Psoas muscle (tissue), 8 donors: ENCODE measurements at places on chromosomes 13 and 19.
A peak's percentile ranks its signal among the peaks of the same experiment; 100 is the strongest.

GRCh38 chr13:45621950-45622349, 6.4 kb upstream of the ERICH6B start:
- no peak for DNase-seq

GRCh38 chr19:11261431-11261970, 823 bp downstream of the DOCK6 start:
- no peak for DNase-seq

GRCh38 chr13:99062593-99062992, 84.7 kb upstream of the DOCK9 start:
- DNase-seq = no peak

DNA sequence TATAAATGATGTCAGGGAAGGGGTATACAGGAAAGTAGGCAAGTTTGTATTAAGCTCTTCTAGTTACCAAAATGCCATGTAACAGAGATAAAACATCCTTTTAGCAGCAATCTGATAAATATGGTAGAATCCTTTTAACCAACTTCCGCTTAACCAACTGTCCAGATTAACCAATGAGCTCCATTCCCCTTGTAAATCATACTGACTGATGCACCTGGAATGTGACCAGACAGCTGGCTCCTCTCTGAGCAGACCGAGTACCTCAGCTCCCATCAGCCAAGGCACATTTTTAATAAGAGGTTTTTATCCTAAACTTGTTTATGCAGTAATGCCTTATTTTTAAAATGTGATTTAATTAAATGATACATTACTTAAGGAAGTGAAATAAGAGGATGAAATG, 66.4 kb downstream of the KLF12 start:
- no peak for DNase-seq

- no peak for DNase-seq
Measured at GRCh38 chr13:21434588-21434987, 24.5 kb downstream of the ZDHHC20 start.

DNA sequence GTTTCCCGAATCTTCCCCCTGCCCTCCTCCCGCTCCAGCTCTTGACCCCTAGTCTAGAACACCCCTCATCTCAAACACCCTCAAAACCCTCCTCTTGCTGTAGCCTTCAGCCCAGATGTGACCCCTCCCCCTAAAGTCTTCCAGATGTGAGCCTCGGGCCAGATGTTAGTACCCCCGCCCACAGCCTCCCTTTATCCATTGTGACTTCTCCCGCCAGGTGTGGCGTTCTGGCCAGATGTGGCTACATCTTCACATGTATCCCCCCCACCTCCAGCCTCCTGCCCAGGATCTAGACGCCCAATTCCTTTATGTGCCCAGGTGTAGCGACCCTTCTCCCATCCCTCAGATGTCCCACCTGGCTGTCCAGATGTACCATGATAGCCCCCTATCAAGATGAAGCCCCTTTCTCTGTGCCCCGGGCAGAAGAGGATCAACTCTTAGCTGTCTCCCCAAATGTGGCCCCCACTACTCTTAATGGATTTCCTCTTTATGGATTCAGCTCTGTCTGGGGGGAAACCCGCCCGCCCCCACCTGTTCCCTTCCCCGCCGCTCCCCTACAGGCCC, 517 bp upstream of the LTBP4 start:
- no peak for DNase-seq

- DNase-seq = no peak
Measured at GRCh38 chr19:51034704-51035103, at the start of gene KLK12. Gene KLK12 (minus strand): TSS chr19:51035002. CDS start chr19:51034621, 381 bp downstream.

- peak; percentile 66 for DNase-seq
Measured at GRCh38 chr19:11361037-11361770, 6.0 kb downstream of the PLPPR2 start.

DNA sequence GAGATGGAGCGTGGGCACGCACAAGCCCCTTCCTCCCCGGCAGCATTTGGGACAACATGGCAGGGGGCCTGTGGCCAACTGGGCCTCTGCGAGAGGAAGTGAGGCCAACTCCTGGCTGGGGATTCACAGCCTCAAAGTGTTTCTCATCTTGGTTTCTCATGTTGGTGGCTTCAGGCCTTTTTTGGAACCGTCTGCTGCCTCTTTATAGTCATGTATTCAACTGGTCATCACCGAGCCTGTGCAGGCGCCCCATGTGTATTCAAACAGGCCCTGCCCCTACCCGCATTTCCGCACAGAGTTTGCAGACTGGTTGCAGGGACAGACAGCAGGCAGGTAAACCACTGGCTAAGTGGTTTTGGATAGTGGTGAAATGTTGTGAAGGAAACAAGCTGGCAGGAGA, 17.3 kb upstream of the RELB start:
- DNase-seq = no peak

GRCh38 chr13:90414691-90415596, 932.5 kb upstream of the MIR17HG start:
- no peak for DNase-seq

GRCh38 chr13:26497968-26498511, 59.4 kb upstream of the WASF3 start:
- no peak for DNase-seq

DNA sequence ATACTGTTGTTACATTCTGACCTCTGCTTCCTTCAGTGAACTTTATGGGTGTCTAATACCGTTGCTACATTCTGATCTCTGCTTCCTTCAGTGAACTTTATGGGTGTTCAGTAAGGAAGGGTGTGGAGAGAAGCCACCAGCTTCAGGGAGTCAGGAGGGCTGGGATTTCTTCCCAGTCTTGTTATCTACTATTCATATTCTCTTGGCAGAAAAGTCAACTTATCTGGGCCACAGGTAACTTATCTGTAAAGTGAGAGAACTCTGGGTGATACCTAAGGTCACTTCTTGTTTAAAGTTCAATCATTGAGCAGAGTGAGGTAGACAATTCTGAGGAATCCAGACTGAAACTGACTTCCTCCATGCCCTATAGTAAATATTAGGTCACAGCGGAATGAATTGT, 71.2 kb upstream of the STK24 start:
- DNase-seq = no peak

DNA sequence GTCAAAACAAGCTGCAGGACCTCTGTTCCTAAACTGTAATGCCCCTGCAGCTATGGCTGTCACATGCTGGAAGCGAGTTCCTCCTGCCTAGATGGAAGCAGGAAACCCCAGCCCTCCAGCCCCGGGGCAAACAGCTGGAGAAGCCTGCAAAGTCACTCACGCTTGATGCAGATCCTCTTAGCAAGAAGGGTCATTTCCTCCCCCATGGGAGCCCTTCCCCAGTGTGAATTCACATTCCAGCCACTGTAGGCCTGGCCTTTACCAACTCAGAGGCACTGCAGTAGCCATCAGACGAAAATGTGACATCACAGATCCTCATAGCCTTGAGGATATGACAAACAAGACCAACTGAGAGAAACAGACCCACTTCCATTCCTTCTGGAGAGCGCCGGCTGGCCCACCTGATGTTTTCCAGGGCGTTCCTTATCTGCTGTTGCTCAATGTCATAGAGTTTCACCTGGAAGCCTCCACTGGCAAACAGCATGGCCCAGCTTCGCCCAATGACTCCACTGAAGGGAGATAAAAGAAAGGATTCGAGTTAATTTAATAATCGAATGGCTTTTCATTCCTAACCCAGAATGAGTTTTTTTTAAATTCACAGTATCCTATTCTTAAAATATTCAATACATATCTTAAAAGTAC, 13.5 kb downstream of the CRYL1 start:
- DNase-seq = no peak

DNA sequence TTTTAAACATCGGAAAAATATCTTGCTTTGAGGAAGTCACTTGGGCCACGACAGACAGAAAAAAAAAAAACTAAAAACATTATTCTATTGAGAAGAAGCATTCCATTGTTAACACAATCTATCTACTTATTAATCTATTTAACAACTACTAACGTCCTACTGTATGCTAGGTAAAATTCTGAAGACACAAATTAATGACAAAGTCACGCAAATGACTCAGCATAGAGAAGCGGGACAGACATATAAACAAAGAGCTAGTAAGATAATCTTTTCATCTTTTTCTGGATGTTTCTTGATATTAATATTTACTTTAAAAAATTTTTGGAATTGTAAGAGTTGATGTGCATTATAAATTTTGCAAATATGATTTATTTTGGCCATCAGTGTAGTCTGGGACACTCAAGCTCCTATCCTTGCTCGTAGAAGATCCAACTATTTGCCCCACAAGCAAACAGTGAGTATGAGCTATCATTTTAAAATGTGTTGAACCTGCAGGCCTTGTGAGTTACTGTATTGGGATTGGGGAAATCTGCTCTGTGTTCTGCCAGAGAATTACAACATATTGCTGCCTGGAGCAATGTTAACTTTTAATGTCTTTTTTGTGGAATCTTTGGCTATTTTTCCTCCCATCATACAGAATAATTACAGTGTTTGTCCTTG, 109.1 kb downstream of the PCDH9 start:
- DNase-seq = no peak

DNA sequence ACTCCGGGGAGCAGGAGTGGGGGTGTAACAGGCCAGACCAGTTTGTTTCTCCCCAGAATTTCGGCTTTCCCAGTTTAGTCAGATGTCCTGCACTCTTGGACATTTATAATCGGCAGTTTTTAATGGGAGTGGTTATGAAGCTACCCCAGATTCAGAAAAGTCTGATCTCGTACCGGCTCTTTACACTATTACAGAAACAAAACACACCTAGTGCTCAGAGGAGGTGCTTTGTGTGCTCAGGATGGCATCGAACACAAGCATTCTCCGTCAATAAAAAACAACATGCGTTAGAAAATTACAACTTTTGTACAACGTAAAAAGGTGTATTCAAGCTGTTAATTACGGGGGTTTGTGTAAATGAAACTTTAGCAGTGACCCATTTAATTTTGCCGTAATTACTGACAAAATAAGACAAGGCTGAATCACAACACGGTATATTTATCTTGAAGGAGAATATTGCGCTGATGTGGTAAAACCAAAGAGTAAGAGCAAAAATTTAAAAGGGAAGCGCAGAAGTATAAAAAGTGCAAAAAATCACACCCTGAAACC, 6.6 kb upstream of the SOX1 start:
- no peak for DNase-seq

DNA sequence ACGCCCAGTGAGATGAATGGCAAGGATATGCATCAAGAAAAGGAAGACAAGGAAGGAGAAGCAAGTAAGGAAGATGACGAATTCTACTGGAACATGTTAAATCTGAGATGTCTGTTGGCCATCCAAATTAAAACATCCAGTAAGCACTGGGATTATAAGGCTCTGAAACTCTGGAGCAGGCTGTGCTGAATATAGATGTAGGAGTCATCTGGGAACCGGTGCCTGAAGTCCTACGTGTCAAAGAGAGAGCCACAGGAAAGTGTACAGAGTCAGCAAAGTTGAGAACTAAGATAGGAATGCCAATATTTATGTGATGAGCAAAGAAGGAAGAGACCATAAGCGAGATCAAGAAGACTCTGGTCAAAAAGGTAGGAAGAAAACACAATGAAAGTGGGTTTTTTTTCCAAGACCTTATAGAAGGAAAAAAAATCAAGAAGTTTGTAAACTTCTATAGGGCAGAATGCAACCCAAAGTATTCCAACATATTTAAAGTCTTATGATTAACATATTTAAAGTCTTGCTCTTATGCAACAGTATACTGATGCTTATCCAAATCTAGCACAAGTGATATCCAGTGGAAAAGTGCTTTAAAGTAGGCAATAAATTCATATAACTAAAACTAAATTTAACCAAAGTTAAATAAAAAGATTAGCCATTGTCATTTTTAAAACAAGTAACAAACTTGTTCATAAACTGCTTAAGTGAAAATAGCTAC, 51.2 kb upstream of the EEF1AKMT1 start:
- DNase-seq = no peak

- no peak for DNase-seq
Measured at GRCh38 chr13:79311386-79311785, 94.7 kb downstream of the RBM26 start.

DNA sequence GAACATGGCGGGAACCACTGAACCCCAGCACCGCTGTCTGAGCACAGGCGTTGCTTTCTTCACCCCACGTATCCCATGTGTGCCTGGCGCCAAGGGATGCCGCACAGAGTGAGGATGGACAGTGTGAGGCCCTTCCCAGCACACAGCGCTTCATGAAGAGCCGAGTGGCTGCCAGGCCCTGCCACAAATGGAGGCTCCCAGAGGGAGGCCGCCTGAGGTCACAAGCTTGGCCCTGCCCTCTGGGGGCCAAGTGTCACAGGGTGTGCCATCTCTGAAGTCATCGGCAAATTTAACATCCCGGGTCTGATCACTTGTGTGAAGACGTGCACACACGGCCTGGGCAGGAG, 24.4 kb downstream of the MPND start:
- no peak for DNase-seq

DNA sequence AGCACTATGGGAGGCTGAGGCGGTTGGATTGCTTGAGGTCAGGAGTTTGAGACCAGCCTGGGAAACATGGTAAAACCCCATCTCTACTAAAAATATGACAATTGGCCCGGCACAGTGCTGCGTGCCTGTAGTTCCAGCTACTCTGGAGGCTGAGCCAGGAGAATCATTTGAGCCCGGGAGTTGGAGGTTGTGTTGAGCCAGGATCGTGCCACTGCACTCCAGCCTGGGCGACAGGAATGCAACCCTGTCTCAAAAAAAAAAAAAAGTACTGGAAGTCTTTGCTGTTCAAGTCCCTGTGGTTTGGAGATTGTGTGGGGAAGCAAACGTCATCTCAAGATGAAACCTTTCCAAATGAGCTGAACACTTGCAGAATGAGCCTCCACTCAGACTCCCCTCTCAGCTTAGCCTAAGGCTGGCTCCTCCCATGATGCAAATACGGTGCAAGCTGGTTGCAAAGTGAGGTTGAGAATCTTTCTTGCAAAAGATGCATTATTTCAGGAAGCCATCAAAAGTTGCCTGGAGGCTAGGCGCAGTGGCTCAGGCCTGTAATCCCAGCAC, 46.2 kb downstream of the MYO9B start:
- DNase-seq = no peak

- DNase-seq = peak; percentile 15
Measured at GRCh38 chr13:76711550-76712182, 174.5 kb downstream of the KCTD12 start.

DNA sequence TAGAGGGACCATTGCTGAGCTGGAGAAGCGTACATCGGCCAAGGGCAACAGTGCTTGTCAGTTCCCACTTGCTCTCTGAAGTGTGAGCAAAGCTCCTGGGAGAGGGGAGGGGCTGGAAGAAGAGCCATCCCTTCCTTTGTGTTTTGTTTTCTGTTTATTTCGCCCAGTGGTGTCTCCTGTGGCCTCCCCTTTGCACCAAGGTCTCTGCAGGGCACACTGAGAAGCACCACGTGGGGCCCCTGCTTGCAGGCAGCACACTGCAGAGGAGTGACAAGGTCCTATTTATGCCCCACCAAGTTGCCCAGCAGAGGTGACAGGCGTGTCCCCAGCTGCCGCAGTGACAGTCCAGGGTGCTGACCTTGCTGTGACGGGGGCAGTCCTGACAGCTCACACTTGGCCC, 24.0 kb downstream of the GRIN2D start:
- no peak for DNase-seq

- DNase-seq = no peak
Measured at GRCh38 chr13:32381539-32381938, 46.4 kb downstream of the N4BP2L1 start.

GRCh38 chr19:10832939-10833296, 3.1 kb downstream of the TMED1 start:
- no peak for DNase-seq
